ENCODE measurements at places on chromosomes 7 and 10. TPM values are rescaled to one million over a fixed set of nuclear protein-coding genes. Genes with fewer than 3 reads are reported as not detected.

DNA sequence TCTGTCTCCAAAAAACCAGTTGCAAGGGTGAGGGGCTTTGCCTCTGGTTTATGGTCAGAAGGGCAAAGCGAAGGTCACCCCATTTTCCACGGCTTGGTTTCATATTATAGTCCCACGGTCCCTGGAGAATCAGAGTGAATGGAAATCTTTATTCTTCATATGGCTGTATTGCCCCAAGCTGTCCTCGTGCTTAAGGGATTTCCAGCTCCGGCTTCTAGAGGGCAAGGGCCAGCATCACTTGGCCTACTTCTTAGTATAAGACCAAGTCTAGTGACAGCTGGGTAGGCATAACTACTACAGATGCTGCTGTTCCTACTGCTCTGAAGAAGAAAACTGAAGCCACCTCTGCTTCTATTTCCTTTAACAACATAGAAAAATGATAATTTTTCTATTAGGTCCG lies 63.2 kb downstream of the PARP12 start:
- DNase-seq = no peak
- H3K27ac ChIP-seq = no peak overlapping the region
- H3K36me3 ChIP-seq = no peaks in the 10 kb centered on the region

DNA sequence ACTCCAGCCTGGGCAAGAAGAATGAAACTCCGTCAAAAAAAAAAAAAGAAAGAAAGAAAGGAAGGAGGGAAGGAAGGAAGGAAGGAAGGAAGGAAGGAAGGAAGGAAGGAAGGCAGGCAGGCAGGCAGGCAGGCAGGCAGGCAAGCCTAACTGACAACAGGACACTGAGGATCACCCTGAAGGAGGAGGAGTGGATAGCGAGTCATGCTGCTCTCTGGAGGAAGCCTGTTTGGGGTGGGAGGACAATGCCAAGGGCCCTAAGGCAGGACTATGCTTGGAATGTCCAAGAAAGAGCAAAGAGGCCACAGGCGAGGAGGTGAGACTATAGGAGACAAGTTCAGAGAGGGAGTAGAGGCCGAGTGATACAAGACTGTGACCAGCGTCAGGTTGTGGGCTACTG lies 107.0 kb upstream of the PARD3 start:
- no peaks in the 10 kb centered on the region for H3K27me3 ChIP-seq
- H3K4me3 ChIP-seq = no peak overlapping the region
- H3K4me1 ChIP-seq = no peaks in the 10 kb centered on the region
- DNase-seq = no peak
- no peak overlapping the region for H3K27ac ChIP-seq
- H3K36me3 ChIP-seq = no peaks in the 10 kb centered on the region

DNA sequence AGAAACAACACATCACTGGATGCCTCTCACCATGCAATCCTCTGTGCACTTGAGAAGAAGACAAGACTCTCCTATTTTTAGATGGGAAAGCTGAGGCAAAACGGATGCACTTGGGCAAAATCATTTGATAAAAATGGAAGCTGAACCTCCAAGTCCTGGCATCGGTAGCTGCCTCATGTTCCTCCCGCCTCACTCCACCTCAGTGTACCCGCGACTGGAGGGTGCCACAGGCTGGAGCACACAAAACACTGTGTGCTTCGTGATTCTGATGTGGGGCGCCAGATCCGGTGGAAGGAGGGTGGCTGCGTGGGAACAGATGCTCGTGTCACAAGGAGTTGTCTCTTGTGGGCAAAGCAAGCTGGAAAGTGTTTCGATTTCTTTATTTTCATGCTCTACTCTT lies 41.3 kb downstream of the TAS2R41 start:
- no peak for DNase-seq
- no peak overlapping the region for H3K4me3 ChIP-seq
- no peaks in the 10 kb centered on the region for H3K4me1 ChIP-seq
- no peaks in the 10 kb centered on the region for H3K36me3 ChIP-seq
- peaks cover 3% of the 10 kb centered on the region for H3K27me3 ChIP-seq

GRCh38 chr10:131698232-131698631 lies 202.6 kb upstream of the PPP2R2D start:
- no peak for DNase-seq
- no peaks in the 10 kb centered on the region for H3K36me3 ChIP-seq
- H3K4me1 ChIP-seq = no peaks in the 10 kb centered on the region

GRCh38 chr7:158085741-158086695 lies 501.6 kb downstream of the PTPRN2 start:
- no peak overlapping the region for H3K4me3 ChIP-seq
- no peaks in the 10 kb centered on the region for H3K27me3 ChIP-seq
- DNase-seq = peak; percentile 20
- no peaks in the 10 kb centered on the region for H3K36me3 ChIP-seq
- H3K4me1 ChIP-seq = no peaks in the 10 kb centered on the region
- no peak overlapping the region for H3K27ac ChIP-seq

DNA sequence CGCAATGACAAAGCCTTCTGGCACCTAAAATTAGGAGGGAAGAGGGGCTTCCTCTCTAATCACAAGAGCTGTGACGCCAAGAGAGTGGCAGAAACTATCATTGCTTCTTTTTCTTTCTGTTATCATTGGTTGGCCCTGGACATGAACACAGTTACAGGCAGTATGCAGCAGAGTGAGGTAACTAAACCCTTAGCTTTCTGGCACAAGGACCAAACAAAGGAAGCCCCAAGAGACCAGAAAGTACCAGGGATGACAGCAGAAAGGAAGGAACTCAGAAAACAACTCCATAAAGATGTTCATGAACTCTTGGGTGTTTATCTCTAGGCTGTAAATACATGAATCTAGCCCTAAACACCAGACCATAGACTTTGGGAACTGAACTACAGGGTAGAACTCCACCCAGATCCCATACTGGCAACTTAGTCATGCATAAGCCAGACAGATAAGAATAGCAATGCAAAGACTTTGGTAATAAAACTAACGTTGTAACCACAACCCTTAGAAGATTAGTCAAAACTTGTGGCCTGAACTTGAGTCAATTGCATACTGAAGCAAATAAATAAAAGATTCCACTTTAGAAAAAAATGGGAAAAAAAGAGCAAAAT lies 195.7 kb upstream of the PTN start:
- no peaks in the 10 kb centered on the region for H3K4me1 ChIP-seq
- no peak overlapping the region for H3K27ac ChIP-seq
- H3K4me3 ChIP-seq = no peak overlapping the region
- DNase-seq = no peak
- no peaks in the 10 kb centered on the region for H3K36me3 ChIP-seq

- no peak overlapping the region for H3K4me3 ChIP-seq
- H3K27me3 ChIP-seq = no peaks in the 10 kb centered on the region
- peaks cover 69% of the 10 kb centered on the region for H3K4me1 ChIP-seq
Measured at GRCh38 chr10:69491611-69492010, 40.3 kb downstream of the TSPAN15 start.

- no peaks in the 10 kb centered on the region for H3K27me3 ChIP-seq
- no peaks in the 10 kb centered on the region for H3K4me1 ChIP-seq
- H3K4me3 ChIP-seq = no peak overlapping the region
- H3K36me3 ChIP-seq = no peaks in the 10 kb centered on the region
- no peak overlapping the region for H3K27ac ChIP-seq
Measured at GRCh38 chr10:115300080-115300479, 206.9 kb downstream of the ATRNL1 start.

GRCh38 chr10:67327626-67328535 lies 368.1 kb downstream of the CTNNA3 start:
- no peaks in the 10 kb centered on the region for H3K4me1 ChIP-seq
- H3K4me3 ChIP-seq = no peak overlapping the region
- no peak overlapping the region for H3K27ac ChIP-seq
- no peaks in the 10 kb centered on the region for H3K27me3 ChIP-seq

GRCh38 chr10:42112331-42113157 lies 525.8 kb downstream of the ZNF33B start:
- no peak for DNase-seq
- H3K36me3 ChIP-seq = no peaks in the 10 kb centered on the region
- H3K4me1 ChIP-seq = no peaks in the 10 kb centered on the region
- no peak overlapping the region for H3K27ac ChIP-seq
- H3K4me3 ChIP-seq = no peak overlapping the region
- H3K27me3 ChIP-seq = no peaks in the 10 kb centered on the region

- H3K4me3 ChIP-seq = peak overlapping the region; percentile 84
- no peaks in the 10 kb centered on the region for H3K27me3 ChIP-seq
Measured at GRCh38 chr7:43869867-43870240, 537 bp upstream of the MRPS24 start.

GRCh38 chr7:86920154-86920553 lies 139.3 kb downstream of the ELAPOR2 start:
- no peaks in the 10 kb centered on the region for H3K4me1 ChIP-seq
- no peaks in the 10 kb centered on the region for H3K36me3 ChIP-seq
- DNase-seq = no peak
- no peaks in the 10 kb centered on the region for H3K27me3 ChIP-seq

Gene FRG2B
- not detected for polyA plus RNA-seq

Gene TMEM236
- polyA plus RNA-seq = 10.5 TPM

Gene GPR141
- 0.82 TPM for polyA plus RNA-seq

Gene CHAT
- not detected for polyA plus RNA-seq

Gene COL13A1
- polyA plus RNA-seq = 1.8 TPM

Gene GIMAP6
- 10.2 TPM for polyA plus RNA-seq

Gene STK31
- polyA plus RNA-seq = 0.23 TPM

Gene CTAGE4
- polyA plus RNA-seq = 0.90 TPM

Data from sigmoid colon (tissue), 7 donors.